Left ventricle myocardium inferior (tissue), 1 donor: ENCODE measurements at places on chromosomes 12 and 14.

DNA sequence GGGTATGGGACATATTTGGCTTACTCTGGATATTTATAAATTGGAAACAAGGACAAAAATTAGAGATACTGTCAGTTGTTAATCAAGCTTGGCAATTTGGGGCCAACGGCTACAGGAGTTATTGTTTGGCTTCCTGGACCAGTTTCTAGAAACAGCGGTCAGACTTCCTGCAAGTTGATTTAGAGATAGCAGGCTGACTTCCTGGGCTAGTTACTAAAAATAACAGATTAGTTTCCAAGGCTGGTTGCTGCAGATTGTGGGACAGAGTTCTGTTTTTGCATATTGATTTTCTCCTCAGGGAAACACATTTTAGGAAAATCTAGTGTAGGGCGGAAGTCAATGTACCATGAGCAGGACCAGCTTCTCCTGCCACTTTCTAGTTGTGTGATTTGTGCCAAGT lies 144.0 kb upstream of the TMPO start:
- no peak for DNase-seq

GRCh38 chr12:65232476-65233077 lies 45.9 kb upstream of the MSRB3 start:
- no peak for DNase-seq

- DNase-seq = no peak
Measured at GRCh38 chr12:56634242-56634836, 4.2 kb upstream of the BAZ2A start.

- no peak for DNase-seq
Measured at GRCh38 chr12:62006076-62006732, 254.0 kb upstream of the USP15 start.

- no peak for DNase-seq
Measured at GRCh38 chr12:7061596-7061995, 1.1 kb downstream of the C1S start.

- no peak for DNase-seq
Measured at GRCh38 chr12:52608826-52609630, 7.8 kb upstream of the KRT72 start.

DNA sequence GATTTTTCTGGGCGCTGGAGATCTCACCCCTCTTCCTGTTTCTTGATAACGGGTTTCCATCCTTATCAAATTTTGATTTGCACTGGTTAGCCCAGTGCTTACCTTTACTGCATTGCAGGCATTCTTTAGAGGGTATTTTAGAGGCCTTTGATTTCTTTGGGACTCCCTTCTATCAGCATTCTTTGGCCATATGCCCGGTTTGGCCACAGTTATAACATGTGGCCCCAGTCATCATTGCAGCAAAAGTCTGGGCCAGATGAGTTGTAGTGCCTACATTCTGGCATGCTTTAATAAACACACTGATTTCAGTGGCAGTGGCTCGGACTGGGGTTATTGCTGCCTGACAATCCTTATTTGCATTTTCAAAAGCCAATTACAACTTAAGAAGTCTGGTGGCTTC lies 82.3 kb downstream of the KCNMB4 start:
- DNase-seq = no peak
